WTC11 (cell line): ENCODE measurements at places on chromosomes 7 and 10. TPM values are rescaled to one million over a fixed set of nuclear protein-coding genes. Genes with fewer than 3 reads are reported as not detected.
A peak's percentile ranks its signal among the peaks of the same experiment; 100 is the strongest.

- peak overlapping the region; percentile 90 for H3K27ac ChIP-seq
- H3K4me1 ChIP-seq = peaks cover 35% of the 10 kb centered on the region
- peak overlapping the region; percentile 78 for H3K4me3 ChIP-seq
- peaks cover 4% of the 10 kb centered on the region; the same call in 1 of the 2 replicates for H3K36me3 ChIP-seq
- peak; percentile 73 for DNase-seq
These were observed 874 bp upstream of the BAMBI start for GRCh38 chr10:28676326-28676967.

The IL6 gene
- 0.27 to 0.71 TPM (median 0.52 TPM) in 3 replicates for total RNA-seq

The RAPGEF5 gene
- 9.9 to 12.3 TPM (median 10.3 TPM) in 3 replicates for total RNA-seq

The ZNF727 gene
- total RNA-seq = not detected in 3 replicates
